ENCODE measurements at places on chromosomes 7 and 10.

GRCh38 chr7:151025924-151026671 is 1.8 kb upstream of the ATG9B start:
- DNase-seq = no peak

DNA sequence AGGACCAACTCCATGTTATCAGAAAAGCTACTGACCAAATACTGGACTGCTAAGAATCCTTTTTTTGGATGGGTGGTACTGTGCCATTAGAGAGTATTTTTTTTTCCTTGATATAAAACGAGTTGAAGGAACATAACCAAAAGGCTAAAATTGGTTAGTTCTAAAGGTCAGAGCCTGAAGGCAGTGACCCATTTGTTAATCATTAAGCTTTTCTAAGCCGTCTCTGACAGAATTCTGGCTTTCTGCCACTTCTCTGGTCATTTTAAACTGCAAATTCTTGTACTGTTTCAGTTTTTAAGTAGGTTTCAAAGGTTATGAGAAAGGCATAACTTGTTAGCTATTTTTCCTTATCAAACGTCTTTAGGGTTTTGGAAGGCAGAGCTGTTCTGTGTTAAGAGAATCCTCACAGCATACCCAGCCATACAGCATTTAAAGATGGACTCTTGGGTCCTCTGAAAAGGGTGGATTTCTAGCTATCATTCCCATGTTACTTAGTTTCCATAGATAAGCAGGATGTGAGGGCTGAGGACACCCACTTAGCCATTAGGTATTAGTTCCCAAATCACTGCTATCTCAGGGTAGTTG is 196.8 kb downstream of the RNLS start:
- DNase-seq = no peak

- no peak for DNase-seq
Measured at GRCh38 chr10:102146971-102147428, 5.2 kb upstream of the NOLC1 start.

- no peak for DNase-seq
Measured at GRCh38 chr10:70560511-70560941, 42.0 kb downstream of the PRF1 start.

DNA sequence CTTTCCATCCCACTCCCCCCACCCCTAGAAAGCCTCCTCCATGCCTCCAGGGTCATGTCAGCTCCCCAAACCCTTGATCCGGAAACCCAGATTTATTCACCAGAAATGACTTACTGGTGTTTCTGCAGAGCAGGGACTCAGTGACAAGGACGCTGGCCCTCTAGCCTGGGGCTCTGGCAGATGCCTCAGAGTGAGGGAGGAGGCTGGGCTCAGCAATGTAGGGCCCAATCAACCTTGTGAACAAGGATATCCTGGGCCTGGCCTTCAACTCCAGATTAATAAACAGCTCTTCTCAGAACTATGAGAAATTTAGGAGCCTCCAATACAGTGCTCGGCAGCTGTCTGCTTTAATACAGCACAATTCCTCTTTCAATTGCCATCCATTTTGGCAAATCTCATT is at the start of gene MBL2:
MBL2 (minus strand) TSS at position 162 of the 400 bp plus-strand sequence. CDS start 1,149 bp downstream, outside the sequence.
- no peak for DNase-seq

- no peak for DNase-seq
Measured at GRCh38 chr7:132519936-132520335, 56.3 kb downstream of the PLXNA4 start.

DNA sequence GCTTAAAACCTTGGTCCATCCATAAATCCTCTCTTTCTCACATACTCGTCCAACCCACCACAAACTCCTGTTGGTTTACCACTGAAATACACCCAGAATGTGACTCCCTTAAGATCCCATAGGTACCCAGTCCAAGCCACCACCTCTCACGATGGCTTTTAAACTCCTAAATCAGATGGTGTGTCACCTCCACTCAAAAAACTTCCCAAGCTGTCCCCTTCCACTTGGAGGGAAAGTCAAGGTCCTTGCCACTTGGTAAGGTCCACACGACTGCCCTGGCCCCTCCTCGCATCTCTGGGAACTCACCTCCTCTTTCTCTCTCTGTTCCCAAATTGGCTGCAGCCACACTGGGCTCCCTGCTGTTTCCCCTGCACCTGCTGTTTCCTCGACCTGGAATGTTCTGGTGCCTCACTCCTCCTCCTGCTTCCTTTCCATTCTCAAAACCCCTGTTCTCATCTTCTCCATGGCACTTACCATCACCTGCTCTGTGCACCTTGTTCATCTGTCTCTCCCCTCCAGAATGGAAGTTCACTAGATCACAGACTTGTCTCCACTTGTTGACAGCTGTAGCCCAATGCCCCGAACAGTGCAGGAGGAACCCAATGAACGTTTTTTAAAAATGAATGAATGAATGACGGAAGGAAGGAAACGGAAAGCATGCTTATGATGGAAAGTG is 23.0 kb downstream of the ZFAND2A start:
- no peak for DNase-seq

GRCh38 chr10:1530871-1531517 is 206.3 kb downstream of the ADARB2 start:
- no peak for DNase-seq

DNA sequence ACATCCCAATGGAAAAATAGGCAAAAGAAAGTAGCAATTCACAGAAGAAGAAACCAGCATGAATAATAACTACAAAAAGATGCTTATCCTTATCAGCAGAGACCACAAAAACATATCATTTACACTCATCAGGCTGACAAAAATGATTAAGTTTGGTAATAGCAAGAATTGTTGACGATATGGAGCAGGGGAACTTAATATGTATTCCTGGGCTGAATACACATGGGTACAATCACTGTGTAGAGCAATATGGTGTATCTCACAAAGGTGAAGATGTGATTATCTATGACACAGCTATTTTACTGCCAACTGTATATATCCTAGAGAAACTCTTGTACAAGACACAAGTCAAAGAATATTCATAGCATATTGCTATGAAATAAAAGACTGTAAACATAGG is 141.8 kb upstream of the NOBOX start:
- DNase-seq = no peak

- DNase-seq = no peak
Measured at GRCh38 chr10:54501929-54502328, 299.1 kb downstream of the PCDH15 start.

DNA sequence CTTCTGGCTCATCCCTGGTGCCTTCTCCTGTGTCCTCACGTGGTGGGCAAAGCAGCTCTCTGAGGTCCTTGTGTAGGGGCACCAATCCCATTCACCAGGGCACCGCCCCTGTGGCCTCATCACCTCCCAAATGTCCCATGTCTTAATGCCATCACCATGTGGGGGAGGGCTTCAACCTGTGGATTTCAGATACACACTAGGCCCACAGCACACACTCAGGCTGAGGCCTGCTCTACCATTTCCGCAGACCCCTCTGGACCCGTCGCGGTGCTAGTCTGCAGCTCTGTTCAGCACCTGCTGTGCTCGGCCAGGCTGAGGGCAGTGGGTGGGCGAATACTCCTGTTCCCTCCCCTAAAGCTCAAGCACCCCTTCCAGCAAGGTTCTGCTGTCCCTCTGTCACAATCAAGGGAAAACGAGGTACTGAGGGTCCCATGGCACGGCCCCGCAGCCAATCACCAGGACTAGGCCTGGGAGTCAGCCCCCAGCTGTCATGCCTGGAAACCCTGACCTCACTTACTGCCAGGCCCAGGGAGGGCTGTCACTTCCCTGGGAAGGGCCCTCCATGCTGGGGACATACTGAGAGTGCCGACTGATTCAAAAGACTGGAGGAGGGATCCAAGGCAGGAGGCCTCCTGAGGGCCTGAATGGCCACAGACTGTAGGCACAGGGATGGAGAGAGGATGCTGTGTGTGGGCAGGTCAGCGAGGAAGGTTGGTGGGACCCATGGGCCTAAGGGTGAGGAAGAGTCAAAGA is 123.8 kb upstream of the RET start:
- DNase-seq = no peak

GRCh38 chr7:8200316-8200715 is 61.7 kb downstream of the ICA1 start:
- DNase-seq = no peak

DNA sequence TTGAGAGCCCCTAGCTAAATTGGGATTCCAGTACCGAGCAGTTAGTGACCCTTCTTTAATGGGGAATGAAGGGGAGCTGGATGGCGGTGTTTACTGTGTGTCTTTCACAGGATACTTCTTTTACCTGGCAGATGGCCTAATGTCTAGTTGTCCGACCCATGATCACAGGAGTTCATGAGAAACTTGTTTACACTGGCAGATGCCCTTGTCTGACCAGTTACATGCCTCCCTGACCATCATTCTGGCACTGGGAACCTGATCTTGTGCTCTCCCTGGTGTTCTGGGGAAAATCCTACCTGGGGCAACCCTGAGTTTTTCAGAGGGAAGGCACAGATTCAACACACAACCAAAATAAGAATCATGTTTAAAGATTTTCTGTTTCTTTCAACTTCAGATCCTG is 120.1 kb upstream of the SLC13A1 start:
- DNase-seq = no peak

GRCh38 chr10:113552014-113552413 is 839 bp upstream of the HABP2 start:
- no peak for DNase-seq

DNA sequence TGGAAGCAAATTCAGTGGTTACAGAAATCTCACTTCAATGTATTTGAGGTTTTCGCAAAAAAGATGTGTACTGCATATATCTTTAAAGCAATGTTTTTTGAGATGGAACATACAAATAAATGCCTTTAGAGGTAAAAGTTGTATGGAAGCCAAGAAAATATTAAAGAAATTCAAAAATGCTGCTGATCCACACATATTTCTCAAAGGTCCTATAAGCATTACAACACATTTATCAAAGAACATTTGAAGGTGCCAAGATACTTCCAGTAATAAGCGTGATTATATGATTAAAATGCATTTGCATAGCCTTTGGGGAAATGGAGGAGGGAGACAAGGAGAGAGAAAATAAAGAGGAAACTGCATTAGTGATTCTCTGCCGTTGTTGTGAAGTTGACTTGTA is 260.1 kb downstream of the BICC1 start:
- no peak for DNase-seq

DNA sequence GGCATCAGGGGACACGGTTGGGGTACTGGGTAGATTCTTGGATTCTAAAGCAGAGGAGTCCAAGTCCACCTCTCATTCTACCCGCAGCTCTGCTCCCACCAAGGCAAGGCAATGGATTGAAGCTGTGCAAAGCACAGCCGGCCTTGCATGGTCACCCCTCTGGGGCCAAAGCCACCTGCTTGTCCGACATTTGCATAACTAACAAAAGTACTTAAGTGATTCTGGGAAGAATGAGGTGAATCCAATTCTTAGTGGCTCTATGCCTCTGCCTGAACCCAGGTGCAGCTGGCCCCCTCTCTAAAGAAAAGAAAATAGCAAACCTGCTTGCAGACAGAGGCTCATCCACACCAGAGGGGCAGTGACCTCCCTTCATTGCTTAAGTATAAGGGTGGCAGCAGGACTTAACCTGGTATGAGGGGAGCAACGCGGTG is 10.7 kb upstream of the COBL start:
- no peak for DNase-seq

DNA sequence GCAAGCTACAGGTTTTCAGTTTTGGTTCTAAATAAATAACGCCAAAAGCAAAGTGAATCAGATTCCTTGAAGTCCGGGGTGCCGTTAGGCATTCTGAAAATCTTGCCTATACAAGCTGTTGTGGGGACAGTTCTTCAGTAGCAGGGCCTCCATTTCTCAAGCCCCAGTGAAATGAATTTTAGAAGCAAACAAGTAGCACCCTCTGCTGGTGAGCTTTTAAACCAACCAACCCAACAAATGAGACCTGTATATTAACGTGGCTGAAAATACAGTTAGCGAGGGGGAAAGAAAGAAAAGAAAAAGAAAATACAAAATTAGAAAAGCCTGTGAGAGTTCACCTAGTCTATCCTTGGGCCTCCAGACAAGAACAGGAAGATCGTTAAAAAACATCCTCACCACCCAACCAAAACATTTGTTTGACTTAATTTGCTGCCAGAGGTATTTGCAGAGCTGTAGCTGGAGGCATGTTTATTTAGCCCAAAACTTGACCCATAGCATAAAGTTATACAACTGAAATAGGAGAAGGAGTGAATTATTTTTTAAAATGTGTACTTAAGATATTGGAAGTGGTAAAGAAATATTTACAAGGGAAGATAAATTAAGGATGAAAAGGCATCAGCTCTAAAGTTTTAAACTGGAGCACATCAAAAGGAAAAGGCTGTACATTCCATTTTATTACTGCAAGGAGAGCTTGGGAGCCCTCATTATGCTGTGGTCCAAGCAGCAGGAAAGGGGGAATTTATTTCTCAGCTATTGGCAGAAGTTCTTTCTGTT is 98.9 kb downstream of the DYNC1I1 start:
- DNase-seq = peak; percentile 22

GRCh38 chr7:109020251-109020650 is 450.6 kb downstream of the DNAJB9 start:
- no peak for DNase-seq

- DNase-seq = no peak
Measured at GRCh38 chr7:98802781-98803110, 67.1 kb downstream of the TMEM130 start.

DNA sequence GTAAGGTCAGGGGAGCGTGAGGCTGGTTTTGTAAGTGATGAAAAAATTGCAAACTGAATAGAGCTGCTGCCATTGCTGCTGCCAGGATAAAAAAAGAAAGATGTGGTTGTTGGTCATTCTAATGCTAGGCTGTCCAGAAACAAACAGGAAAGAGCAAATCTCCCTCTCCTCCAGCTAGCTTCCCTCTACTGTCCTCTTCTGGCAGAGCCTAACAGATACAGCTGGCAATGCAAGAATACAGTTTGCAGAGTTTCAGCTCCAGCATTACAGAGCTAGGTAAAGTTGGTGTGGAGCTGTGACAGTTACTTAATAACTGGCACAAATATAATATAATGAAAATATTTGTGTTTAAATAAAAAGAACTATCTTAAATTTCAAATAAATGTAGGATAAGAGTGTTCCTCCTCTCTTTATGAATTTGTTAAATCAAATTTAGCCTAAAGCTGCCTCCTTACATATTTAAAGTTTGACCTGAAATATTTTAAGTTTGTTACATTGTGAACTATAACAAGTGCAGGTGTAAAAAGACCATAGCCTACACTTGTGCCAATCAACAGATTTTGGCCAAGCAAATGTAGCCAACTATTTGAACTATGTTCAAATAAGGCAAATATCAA is 407.7 kb downstream of the SH2D4B start:
- DNase-seq = no peak

DNA sequence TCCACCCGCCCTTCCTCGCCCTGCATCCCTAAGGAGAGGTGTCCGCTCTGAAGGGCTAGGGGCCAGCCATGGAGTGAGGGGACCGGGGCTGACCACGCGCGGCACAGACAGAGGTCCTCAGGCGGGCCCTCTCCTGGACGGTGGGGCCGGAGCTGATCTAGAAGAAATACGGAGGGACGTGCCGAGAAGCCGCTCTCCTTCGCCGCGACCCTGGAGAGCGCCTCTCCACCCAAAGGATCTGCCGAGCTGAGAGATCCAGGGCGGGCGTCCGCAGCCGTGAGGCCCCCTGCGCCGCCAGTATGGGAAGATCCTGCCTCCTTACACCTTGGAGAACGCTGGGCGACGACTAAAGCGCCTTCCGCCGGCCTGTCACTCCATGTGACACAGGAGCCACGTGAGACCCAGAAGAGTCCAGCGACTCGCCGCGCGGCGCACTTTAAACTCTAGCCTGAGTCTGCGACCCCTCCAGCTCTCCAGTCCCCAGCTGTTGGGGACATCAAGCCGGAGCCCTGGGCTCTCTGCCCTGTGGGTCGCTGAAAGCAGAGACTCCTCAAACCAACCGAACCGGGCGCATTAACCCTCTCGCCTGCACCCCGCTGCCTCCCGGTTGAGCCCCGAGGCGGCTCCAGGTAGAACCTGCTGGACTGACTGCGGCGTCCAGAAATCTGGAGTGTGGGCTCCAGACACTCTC is 1.5 kb upstream of the SFMBT2 start:
- DNase-seq = no peak

- no peak for DNase-seq
Measured at GRCh38 chr10:56604624-56605023, 243.6 kb upstream of the ZWINT start.

Data from NCI-H446 treated with DMSO at 0.1 percent for 48 hours (cell line).